Suppressor macrophage (primary cell): ENCODE measurements at places on chromosomes 6 and 20.

DNA sequence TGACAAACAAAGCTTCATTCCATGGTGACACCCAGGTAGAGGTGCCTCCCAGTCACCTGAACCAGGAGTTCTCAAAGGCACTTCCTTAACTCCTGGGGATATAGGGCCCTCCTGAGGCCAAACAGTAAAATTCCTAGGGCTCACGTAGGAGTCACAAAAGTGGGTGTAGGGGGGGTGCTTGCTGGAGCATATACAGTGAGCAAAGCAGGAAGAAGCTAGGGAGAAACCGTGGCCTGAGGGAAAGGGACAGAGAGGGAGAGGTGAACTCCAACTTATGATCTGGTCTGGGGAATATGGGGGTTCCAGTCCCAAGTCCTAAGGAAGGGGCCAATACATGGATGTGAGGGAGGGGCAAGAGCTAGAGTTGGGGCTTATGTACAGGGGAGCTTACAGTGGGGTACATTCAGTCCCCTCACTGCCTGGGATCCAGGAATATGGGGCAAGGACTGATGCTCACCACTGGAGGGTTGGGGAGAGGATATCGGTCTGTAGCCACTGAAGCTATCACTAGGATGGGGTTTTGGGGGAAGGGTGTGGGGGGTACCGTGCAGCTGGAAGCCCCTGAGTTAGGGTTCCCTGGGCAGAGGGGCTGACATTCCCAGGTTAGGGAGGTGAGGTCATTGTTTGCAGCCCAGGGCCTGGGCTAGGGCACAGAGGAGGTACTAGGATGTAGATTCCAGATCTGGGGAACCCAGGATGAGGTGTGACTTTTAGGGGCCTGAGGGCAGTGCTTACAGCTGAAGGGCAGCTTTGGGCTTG is 950 bp downstream of the PEDS1 start:
- peak; percentile 56 for DNase-seq

- DNase-seq: no peak
Measured at GRCh38 chr20:61300709-61301108, 48.6 kb downstream of the CDH4 start.

- DNase-seq: no peak
Measured at GRCh38 chr20:40604416-40604815, 84.6 kb downstream of the MAFB start.

DNA sequence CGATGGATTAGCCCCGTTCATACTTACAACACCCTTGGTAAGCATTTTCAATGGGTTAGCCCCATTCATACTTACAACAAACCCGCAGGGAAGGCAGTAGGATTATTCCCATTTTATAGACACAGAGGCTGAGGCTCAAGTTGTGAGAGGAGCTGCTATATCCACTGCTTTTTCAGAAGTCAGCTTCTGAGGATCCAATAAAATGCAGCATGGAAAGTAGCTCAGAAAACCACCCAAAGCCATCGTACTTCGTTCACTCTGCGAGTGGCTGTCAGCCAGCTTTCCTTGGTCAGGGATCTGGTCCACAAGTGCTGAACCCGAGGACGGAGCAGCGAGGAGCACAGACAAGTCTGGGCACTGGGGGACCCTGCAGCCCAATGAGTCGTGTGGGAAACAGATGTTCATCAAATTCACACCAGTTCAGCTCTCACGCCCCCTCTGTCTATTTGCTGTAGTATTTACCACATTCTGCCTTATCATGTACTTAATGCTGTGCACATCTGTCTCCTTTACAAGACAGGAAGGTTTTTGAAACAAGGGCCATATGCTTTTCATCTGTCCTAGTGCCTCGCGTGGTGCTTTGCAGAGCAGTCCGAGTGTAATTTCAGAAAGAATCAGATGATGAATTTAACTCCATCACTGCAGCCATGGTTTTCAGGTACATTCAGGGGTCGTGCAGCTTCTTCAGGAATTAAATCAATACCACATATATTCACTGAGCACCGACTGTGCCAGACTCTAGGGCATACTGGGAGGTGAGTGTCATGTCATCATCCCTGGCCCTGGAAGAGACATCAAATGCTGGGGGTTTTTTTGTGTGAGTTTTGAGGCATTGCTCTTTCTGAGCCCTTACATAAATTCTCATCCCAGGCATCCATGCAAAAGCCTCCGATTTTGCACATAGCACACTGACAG is 256.9 kb downstream of the CDH26 start:
- no peak for DNase-seq

- DNase-seq: peak; percentile 81
Measured at GRCh38 chr6:71248306-71248765, 40.3 kb upstream of the OGFRL1 start.

DNA sequence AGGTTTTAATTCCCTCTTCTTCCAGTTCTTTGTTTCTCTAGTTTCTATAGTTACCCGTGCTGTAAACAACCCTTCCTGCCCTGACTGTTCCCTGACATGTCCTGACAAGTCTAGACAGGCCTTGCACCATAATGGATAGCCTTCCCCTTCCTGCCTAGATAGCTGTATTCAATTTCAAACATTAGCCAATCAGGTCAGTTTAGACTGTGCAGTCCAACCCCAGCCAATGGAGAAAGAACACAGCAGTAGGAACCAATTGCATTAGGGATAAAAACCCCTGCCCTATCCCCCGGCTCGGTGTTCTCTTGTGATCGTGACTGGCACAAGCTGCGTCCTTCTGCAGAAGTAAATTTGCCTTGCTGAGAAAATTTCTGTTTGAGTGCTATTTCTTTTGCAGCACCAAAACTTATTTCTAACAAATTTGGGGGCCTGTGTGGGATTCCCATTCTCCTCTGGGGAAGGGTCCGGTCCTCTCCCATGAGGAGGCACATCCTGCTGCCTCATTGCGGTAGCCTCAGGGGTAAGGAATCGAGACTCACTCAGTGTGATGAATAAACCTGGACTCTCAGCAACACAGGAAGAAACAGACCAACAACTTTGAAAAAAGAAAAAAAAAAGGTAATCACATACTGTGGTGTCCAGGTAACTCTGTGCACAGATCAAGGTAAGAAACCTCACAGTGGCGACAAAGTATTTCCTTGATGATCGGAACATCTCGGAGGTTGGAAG is 248.7 kb upstream of the ECI2 start:
- DNase-seq: no peak

DNA sequence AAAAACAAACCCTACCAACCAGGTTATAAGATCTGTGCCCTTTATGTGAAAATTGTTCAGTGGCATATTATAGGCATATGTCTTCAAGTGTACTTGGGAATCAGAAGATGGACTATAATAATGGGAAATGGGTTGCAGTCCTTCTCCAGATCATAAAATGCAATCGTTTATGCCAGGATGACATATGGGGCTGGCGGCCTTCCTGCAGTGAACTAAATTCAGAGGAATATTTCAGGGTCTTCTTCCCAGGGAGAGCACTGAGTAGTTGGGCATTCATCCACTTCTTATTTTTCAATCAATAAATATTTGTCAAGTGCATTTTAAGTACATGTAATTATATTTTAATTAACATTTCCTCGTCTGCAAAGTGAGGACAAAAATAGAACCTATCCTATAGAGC is 176.2 kb upstream of the CNR1 start:
- DNase-seq: no peak

- DNase-seq: peak; percentile 75
Measured at GRCh38 chr20:21235484-21236445, 67.4 kb upstream of the XRN2 start.

GRCh38 chr20:62409931-62410745 is 3.1 kb upstream of the CABLES2 start:
- DNase-seq: peak; percentile 43

GRCh38 chr20:35583636-35584560 is 31.7 kb upstream of the SPAG4 start:
- no peak for DNase-seq

DNA sequence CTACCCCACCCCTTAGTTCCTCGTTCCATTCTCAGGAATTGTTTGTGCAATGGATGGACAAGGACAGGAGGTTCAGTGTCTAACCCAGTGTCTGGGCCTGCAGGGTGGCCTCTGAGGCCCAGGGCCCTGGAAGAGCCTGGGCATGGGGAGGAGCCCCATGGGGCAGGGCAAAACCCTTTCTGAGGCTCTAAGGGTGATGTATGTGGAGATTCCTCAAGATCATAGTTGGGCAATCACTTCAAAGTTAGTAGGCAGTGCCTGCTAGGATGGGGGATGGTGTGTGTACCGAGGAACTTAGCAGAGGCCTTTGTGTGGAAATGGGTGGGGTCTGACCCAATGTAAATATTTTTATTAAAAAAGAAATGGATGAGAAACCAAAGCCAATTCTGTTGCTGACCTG is 6.7 kb upstream of the C2 start:
- peak; percentile 68 for DNase-seq

GRCh38 chr6:132817554-132818403 is 3.4 kb downstream of the RPS12 start:
- no peak for DNase-seq

- DNase-seq: no peak
Measured at GRCh38 chr20:62985444-62985778, 21.4 kb downstream of the BHLHE23 start.

- peak; percentile 95 for DNase-seq
Measured at GRCh38 chr20:57390604-57391438, at the start of gene RBM38. RBM38 (plus strand) TSS chr20:57391396; CDS start chr20:57391582, 186 bp downstream.

DNA sequence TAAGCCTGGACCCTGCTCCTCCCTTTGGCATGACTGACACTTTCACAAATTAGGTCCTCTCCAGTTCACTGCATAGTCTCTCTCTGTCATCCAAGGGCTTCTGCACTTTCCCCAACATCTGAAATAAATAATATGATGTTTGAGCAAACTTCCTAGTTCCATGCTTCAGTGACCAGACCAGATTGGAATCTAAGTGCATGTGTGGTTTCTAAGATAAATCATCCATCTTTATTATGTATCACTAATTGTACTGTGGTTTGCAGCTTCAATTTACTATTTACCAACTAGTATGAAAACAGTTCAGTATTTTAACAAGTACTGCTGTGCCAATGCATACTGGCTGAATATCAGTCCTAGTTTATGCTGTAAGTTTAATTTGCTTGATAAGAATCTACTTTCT is 18.7 kb downstream of the SESN1 start:
- DNase-seq: no peak

DNA sequence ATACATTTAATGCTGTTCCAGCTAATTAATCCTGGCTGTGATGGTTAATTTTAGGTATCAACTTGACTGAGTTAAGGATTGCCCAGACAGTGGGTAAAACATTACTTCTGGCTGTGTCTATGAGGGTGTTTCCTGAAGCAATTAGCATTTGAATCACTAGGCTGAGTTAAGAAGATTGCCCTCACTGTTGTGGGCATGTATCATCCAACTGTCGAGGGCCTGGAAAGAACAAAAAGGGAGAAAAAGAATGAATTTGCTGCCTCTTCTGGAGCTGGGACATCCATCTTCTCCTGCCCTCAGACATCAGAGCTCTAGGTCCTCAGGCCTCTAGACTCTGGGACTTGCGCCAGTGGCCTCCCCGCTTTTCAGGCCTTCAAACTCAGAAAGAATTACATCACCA is 34.3 kb downstream of the SDHAF4 start:
- no peak for DNase-seq

GRCh38 chr6:17615794-17616193 is 15.7 kb downstream of the FAM8A1 start:
- no peak for DNase-seq

GRCh38 chr6:148790817-148791216 is 44.0 kb downstream of the UST start:
- no peak for DNase-seq

GRCh38 chr6:109854541-109855308 is 123.4 kb upstream of the GPR6 start:
- no peak for DNase-seq

GRCh38 chr6:116366740-116367275 is 3.9 kb upstream of the DSE start:
- DNase-seq: no peak

DNA sequence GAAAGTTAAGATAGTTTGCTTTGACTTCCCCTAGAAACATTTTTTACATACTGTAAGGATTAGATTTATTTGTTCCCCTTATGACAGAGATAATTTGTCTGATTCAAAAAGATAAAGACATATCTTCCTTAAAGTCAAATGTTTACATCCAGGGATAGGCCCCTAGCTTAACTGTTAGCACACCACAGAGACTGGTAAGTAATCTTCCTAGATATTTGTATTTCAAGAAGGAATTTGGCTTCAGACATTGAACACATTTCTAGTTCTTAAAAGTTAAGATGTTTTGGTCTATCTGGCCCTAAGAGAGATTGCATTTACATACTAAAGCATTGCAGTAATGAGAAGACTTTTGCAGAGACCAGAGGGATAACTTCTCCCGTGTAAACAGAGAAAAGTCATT is 1201.1 kb upstream of the GJE1 start:
- no peak for DNase-seq

DNA sequence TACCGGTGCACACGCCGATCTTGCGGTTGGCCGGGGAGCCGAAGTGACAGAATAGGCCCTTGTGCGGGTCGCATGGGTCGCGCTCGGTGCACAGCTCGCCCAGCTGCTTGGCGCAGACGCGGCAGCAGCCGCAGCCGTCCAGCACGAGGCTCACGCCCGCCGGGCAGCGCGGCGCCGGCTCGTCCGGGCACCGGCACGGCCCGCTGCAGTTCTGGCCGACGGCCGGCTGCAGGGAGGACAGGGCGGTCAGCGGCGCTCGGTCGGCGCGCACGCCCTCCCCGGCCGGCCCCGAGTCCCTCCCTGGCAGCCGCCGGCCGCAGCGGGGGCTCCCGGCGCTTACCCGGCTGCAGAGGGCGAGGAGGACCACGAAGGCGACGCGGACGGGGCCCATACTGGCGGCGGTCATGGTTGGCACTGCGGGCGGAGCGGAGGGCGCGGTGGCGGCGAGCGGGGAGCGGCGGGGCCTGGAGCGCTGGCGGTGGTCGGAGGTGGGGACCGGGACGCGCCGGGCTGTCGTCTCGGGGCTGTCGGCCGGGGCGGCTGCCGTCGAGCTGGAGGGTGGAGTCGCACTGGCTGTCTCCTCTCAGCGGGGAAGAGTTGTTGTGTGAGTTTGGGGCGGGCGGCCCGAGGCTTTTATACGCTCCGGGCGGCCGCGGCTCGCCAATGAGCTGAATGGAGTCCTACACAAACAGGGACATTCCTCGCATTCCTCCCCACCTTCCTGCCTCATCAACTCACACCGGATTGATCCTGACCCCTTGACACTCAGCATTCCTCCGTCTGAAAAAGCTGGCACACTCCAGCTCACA is at the start of gene CCN2:
Gene CCN2 (minus strand): TSS at position 606 of the 809 bp plus-strand sequence. CDS start 200 bp downstream, at position 406.
- peak; percentile 28 for DNase-seq

GRCh38 chr6:43786664-43787329 is 16.8 kb downstream of the VEGFA start:
- DNase-seq: no peak

DNA sequence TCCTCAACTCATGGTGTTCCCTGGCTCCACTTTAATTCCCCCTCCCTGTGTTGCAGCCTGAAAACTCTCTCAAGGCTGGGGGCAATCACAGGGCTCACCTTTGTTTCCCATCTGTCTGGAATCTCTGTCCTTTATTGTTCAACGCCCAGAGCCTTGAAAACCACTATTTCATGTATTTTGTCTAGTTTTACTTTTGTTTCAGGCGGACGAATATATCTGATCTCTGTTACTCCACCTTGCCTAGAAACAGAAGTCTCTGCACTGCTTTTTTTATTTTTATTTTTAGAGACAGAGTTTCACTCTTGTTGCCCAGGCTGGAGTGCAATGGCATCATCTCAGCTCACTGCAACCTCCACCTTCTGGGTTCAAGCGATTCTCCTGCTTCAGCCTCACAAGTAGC is 27.6 kb downstream of the PLAGL2 start:
- no peak for DNase-seq
